Breast epithelium (tissue), 4 donors: ENCODE measurements at places on chromosomes 6 and 20. TPM values are rescaled to one million over a fixed set of nuclear protein-coding genes. Genes with fewer than 3 reads are reported as not detected.

DNA sequence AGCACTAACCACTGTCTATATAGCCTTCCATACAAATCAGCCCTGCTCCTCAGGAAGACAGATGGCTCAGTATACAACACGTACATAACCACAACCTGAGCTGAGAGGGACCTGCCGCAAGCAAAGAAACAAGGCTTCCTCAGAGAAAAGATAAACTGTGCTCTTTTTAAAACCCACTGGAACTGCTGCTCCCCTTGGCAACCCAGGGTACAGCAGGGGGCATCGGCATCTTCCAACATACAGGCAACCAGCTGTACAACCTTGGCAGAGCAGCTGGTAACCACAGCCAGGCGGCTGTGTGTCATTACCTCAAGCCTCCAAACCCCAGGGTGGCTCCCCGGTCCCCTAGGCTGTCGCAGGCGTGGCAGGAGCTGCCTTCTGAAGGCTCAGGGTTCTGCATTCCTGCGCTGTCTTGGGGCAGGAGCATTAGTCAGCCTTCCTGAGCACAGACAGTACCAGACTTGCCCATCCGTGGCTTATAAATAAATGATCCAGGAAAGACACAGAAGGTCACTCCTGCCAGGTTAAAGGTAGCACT lies 249.5 kb downstream of the ADGRG6 start:
- peak; percentile 40 for DNase-seq

- DNase-seq = no peak
These were observed 50.3 kb downstream of the MYH7B start for GRCh38 chr20:35006009-35006408.

DNA sequence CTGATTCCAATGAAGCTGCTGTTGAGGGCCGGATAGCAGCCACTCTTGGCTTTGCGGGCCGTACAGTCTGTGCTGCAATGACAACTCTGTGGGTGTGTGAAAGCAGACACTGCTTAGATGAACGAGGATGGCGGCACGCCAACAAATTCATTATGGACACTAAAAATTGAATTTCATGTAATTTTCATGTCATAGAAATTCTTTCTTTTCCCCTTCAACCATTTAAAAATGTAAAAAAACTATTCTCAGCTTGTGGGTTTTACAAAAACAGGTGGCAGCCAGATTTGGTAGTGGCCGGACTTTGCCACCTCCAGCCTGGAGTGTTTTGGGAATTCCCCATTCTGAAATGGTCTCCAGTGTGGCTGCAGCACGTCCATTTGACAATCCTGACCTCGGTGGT lies 26.0 kb downstream of the MAS1 start:
- no peak for DNase-seq

DNA sequence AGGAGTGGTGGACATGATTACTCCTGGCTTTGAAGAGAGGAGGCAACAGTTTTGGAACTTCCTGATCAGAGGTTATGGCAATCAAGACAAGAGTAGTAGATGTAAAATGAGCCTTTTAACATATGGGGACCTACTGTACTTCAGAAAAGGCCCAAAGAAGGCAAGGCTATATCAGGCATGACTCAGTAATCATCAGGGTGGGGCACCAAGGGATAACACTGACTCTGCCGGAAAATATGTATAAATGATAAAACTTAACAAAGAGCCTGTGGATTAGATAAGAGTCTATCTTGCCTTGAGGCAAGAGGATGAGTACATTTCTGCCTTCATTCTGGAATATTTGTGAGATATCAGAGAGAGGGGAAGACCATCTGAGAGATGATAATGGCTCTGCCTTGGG lies 1389.9 kb upstream of the MAP3K7 start:
- no peak for DNase-seq

Gene ADGRB3
- 1.2 TPM for total RNA-seq
